Skeletal muscle cell (primary cell): ENCODE measurements at places on chromosomes 16 and 17.

DNA sequence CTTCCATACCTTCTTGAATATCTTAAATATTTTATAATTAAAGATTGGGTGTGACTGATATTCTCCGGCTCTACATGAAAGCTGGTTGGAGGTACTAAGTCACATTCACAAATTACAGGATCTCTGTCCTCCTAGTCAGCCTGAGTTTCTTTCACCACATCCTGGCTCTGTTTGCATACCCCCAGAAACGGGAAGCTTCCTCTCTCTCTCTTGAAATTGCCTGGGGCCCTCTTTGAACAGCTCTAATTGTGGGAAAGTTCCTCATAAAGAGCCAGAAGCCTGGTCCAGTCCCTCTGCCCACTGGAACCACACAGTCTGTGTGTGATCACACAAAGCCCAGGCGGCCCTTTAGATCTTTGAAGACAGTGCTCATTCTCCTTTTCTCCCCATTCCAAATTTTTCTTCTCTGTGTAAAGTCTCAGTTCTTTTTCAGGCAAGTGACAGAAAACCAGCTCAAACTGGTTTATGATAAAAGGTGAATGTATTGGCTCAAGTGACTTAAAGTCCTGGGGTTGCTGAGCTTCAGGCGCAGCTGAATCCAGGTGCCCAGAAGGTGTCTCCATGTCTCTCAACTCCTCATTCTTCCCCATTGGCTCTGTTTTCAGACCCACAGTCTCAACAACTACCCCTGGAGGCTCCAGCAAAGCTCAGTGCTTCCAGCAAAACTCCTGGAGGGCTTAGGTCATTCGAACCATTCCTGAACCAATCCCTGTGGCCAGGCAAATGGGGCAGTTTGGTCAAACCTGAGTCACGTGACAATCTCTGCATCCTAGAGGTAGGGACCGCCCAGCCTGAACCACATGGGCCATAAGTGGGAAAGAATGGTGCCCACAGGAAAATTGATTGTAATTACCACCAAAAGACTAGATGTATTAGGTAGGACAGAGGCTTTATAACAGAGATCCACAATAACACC is 8.5 kb upstream of the RAI1 start:
- no peak for DNase-seq

DNA sequence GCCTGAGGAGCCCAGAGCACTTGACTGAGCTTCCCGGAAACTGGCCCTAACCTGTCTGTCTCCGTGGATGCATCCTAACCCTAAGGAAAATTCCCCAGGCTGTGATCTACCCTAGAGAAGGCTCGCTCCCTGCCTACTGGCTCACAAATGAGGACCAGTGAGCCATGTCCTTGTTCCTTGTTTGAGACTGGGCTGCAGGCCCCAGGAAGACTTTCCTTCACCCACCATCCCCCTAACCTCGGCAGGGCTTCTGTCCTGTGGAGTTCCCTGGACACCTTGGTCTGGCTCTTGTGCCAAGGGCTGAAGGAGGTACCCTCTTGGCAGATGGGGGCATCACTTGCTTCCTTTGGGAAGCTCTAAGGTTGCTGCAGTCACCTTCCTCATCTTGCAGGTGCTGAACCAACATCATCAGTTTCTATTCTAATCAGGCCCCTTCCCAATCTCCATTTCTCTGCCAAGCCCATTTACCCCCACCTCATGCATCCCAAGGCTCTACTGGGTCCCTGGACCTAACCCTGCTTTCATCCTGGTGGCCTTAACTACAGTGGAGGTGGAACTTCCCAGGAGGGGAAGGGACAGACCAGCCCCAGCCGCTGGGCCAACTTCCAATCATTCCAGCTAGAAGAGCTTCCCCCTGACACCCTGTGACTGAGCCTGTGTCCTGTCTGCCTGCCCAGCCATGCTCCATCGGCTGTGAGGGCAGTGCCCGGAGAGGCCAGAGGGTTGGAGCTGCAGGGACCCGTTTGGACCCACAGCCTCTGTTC is 12.4 kb downstream of the RNF40 start:
- no peak for DNase-seq

GRCh38 chr16:20317117-20317516 is 10.2 kb downstream of the GP2 start:
- no peak for DNase-seq

DNA sequence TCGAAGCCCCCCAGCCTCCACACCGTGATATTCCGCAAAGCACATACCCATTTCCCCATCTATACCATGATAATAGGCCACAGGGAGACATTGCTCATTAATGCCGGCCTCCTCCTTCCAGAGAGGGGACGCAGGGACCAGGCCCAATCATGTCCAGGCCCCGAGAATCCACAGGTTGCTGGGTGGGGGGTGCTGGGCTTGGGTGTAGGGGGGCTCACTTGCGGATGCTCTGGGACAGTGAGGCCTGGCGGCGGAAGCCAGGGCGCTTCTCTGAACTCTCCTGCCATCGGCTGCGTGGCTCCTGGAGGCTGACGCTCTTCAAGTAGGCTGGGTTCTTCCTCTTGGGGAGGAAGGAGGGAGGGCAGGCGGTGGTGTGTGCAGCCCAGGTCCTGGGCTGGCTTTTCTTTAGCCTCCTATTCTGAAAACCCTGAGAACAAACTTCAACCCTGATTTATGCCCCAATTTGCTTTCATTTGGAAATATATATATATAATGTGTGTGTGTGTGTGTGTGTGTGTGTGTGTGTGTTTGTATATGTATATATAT is 12.2 kb downstream of the AANAT start:
- no peak for DNase-seq

- no peak for DNase-seq
Observed at GRCh38 chr17:82888583-82889495, 49.0 kb upstream of the ZNF750 start.

DNA sequence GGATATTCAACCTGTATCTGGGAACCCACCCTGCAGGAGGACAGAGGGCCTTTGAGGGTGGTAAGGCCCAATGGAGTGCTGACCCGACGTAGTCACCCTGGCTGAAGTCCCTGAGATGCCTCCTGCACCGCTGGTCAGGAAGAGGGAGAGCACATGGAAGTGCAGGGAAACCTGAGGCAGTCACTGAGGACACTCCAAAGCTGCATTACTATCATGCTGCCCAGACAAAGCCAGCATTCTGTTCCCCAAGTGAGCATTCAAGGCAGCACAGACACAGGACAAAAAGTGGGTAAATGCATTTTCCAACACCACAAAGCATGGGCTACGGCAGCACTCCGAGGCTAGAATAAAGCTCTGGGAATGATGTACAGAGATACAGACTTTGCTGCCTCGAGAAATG is 46.8 kb upstream of the BCAR1 start:
- no peak for DNase-seq

DNA sequence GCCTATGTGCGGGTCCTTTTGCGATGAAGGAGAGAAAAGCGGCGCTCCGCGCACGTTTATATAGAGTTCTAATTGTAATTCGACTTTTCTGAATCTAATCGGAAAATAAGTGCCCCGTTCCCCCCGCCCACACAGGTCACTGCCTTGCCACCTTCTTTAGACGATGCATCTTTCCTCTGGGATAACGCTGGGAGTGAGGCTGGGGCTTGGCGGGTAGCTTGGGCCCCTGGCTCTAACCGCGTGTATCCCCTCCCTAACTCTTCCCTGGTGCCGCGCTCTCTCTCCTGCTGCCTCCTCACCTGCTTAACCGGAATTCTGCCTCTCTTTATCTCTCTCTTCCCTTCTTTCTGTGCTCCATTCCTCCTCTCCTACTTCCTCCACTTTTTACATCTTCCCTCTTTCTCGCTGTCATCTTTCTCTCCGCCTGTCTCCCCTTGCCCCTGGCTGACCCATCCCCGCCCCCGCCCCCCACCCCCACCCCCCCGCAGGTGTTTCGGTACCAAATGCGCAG is 2.6 kb downstream of the LHX1 start:
- no peak for DNase-seq

DNA sequence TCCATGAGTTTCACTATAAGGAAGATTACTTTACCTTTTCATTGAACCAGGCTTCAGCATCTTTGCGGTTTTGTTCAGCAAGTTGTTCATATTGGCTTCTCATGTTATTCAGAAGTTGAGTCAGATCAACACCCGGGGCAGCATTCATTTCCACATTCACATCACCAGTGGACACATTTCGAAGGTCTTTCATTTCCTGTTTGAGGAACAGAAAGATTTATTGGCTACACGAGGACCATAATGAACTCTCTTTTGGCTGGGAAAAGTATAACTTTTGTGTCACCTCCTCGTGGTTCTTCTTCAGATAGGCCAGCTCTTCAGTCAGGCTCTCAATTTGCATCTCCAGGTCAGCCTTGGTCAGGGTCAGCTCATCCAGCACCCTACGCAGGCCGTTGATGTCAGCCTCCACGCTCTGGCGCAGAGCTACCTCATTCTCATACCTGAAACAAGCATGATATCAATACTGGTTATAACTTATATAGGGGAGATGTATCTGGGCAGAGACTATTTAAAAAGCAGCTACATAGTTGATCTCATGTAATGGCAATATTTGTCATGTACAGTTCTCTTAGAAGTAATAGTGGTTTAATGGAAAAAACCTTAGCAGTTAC is 2.1 kb downstream of the KRT10 start:
- DNase-seq: no peak

- DNase-seq: no peak
Observed at GRCh38 chr17:70128727-70129238, 40.5 kb upstream of the KCNJ2 start.

DNA sequence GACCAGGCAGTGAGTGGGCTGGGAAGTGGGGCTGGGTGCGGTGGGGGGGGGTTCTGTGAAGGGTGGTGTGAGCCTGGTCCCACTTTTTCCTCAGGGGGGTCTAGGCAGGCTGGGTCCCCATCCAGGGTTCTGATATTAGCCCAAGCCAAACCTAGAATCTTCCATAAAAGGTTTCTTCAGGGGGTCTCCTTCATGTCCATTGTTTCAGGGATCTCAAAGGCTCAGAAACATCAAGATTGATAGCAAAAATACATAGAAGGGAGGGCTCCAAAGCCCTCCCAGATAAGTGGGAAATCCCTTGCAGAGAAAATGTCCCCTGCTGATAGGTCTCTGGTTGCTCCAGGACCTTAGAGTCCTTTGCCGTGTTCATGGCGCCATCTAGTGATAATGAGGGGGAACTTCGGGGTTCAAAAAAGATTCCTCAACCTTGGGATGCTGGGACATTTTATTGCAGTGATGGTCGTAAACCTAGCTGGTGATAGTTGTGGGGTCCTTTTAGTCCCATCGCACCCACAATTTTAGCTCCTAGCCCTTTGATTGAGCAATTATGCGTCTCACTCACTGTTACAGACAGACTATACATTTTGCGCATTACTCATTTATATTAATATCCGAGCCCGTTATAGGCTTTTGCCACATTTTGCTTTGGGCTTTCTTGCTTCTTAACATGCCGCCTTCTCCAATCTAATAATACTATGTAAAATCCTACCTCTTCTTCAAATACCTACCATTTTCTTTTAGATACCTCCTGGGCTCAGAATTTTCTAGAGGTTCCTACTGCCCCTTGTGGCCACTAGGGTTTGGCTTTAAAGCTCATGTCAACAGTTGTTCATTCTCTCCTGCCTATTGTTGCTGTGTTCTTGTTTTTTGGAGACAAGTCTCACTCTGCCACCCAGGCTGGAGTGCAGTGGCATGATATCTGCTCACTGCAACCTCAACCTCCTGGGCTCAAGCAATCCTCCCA is 35.1 kb downstream of the IGF2BP1 start:
- DNase-seq: peak; percentile 37

DNA sequence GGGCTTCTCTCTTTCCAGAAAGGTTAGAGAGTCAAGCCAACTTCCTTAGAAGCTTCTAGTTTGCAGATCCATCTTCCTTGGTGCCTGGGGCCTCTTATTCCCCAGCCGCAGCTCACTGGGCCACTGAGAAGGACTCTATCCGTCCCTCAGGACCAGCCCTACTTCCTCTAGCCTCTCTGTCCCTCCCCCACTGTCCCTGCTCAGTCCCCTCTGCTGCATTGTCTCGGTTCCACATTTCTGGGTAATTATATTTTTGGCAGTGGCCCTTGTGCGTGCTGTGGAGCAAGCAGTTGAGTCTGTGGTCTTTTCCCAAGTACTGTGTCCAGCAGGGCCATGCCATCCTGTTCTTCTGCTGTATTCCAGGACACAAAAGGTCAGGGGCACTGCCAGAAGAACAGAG is 17.8 kb downstream of the IRX3 start:
- DNase-seq: no peak

- DNase-seq: no peak
Observed at GRCh38 chr17:81910840-81911276, 341 bp downstream of the PCYT2 start.
